ENCODE measurements at places on chromosomes 7 and 10.

DNA sequence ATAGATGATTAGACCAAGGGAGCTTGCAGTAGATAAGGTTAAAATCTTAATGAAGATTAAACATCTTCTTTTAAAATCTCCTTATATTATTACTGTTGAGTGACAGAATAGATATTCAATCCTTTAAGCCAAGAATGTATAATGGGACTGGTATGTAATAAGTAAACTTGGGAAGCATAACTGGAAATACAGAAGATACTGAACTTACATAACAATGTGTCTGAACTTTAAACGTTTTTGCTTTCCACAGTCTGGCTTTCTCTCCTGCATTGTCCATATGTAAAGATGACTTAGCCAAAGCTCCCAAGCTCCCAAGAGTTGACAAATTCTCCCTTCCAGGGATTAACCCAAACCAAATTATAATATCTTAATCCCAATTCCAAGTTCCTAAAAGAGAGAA, 129.8 kb downstream of the KCND2 start:
- no peak for DNase-seq

GRCh38 chr7:42479452-42479815, 242.4 kb upstream of the GLI3 start:
- no peak for DNase-seq

DNA sequence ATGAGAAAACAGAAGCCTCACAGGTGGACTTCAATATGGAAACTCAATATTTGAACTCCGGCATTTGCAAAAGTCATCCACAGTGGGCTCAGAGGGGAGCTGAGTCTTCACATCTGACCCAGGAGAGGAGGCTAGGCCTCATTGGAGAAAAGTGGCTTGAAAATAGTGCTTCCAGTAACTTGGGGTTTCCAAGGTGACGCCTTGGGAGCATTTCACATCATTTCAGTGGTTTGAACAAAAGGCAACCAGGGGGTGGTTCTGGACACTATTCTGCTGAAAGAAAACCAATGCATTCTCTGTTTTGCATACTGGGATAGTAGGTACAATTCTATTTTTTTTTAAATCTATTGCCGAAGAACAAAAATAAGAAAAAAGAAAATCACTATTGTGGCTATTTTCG, 599.2 kb upstream of the POM121L12 start:
- peak; percentile 2 for DNase-seq

- no peak for DNase-seq
Measured at GRCh38 chr10:130427216-130427722, 291.1 kb downstream of the GLRX3 start.

DNA sequence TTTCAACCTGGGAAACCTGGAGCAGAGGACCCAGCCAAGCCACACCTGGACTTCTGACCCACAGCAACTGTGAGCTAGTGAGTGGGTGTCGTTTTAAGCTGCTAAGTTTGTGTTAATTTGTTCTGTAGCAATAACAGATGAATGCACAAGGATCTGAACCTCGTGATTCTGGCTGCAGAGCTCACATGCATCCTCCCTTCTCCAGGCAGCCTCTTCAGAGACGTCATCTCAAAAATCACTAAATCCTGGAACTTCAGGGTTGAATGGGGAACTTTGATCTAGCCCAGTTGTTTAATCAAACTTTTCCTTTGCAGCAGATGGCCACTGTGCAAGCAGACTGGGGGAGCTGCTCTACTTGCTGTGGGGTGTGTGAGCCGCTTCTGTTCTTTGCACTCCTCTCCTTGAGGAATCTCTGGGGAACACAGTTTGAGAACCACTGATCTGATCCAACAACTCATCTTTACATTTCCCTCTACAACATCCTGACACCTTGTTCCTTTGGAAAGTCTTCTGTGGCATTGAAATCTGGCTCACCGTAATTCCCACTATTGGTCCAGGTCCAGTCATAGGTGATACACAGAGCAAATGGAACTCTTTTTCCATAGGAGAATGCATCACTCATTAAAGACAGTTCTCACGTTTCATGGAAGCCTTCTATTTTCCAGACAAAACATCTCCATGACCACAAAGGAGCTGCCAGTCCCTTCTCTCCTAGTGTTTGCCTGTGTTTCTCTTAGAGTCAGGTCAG, 90.3 kb downstream of the CHN2 start:
- DNase-seq: no peak

DNA sequence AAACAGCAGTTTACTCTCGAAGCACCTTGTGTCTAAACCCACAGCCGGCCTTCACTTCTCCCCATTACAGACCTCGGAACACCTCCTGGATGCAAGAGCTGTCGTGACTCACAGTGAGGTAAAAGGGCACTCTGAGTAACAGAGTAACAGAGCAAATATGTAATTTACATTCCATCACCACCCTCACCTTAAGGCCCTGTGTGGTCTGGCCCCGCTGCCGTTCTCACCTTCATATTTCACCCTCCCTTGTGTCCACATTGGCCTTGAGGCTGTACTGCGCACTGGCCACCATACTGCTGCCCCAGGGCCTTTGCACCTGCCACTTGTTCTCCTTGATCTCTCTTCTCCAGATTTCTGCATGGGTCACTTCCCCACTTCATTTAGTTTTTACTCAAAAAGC, 12.6 kb downstream of the FFAR4 start:
- no peak for DNase-seq

DNA sequence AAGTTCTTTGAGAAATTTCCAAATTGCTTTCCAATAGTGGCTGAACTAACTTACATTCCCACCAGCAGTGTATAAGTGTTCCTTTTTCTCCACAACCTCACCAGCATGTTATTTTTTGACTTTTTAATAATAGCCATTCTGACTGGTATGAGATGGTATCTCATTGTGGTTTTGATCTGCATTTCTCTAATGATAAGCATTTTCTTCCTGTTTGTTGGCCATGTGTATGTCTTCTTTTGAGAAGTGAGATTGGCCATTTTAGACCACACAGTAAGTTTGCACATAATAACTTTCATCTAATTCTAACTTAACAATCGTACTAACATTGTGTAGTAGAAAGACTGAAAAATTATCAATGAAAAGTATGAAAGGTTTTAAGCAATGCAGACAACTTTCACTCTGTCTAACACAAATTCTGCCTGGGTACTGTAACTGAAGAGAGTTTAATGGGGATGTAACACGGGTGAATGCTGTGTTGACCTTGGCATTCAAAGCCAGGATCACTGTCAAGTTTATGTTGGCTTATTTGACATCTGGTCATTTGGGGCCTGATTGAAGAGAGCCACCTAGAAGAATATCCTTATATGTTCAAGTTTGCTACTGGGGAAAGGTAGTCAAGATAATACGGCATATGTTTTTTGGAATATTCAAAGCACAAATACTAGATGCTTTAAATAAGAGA, 50.4 kb downstream of the FAM171A1 start:
- no peak for DNase-seq

GRCh38 chr10:18044976-18045720, 93.4 kb downstream of the SLC39A12 start:
- no peak for DNase-seq

DNA sequence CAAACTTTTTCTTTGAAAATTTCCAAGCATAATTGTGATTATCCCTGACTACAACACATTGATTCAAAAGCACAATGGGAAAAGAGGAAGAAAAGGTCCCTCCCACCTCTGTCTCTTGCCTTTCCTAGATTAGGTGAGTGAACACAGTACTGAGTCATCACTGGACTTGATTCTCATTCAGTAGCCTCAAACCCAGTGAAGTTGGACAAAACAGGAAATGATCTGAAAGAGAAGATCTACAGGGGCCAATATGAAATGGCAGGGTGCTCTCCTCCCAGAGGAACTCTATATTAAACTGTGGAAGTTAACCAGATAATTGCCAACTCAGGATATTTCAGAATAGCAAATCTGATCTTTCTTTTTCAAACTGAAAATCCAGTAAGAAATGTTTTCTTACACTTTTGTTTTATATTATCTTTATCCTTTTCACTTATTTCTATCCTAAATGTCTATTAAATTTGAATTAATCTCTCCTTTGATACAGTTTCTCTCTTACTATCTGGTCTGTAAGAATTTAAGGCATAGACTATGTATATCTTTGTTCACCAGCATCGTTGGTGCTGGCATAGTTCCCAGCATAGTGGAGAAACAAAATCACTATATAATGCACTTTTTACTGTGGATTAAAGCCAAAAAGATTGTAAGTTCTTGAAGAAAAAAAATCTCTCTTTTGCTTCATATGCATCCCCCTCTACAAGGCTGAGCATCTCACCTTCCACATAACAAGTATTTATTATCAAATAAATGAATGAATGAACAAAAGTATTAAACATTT, 41.4 kb upstream of the IKZF1 start:
- DNase-seq: no peak

GRCh38 chr10:110222641-110223297, 15.4 kb downstream of the MXI1 start:
- no peak for DNase-seq

- no peak for DNase-seq
Measured at GRCh38 chr10:34780818-34781380, 34.2 kb downstream of the PARD3 start.

GRCh38 chr7:41930538-41931262, 227.8 kb upstream of the INHBA start:
- no peak for DNase-seq

DNA sequence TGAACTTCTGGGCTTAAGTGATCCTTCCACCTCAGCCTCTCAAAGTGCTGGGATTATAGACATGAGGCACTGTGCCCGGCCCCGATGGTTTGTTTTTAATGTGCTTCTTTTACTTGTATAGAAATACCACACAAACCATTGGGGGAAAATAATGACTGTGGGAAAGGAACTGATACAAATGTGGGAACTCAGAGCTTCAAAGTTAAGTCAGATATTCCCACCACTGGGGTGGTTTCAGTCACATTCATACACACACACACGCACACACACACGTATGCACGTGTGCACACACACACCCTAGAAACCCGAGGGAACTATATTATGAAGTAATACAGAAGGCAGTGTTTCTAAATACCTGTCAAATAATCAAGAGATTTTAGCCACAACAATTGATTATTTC, 17.0 kb downstream of the CPA4 start:
- DNase-seq: no peak

GRCh38 chr10:123150271-123150985, 2.5 kb downstream of the HMX2 start:
- no peak for DNase-seq

GRCh38 chr10:81179805-81180452, 642.2 kb downstream of the SH2D4B start:
- DNase-seq: no peak

- peak; percentile 24 for DNase-seq
Measured at GRCh38 chr7:151705636-151706276, 171.2 kb downstream of the PRKAG2 start.

DNA sequence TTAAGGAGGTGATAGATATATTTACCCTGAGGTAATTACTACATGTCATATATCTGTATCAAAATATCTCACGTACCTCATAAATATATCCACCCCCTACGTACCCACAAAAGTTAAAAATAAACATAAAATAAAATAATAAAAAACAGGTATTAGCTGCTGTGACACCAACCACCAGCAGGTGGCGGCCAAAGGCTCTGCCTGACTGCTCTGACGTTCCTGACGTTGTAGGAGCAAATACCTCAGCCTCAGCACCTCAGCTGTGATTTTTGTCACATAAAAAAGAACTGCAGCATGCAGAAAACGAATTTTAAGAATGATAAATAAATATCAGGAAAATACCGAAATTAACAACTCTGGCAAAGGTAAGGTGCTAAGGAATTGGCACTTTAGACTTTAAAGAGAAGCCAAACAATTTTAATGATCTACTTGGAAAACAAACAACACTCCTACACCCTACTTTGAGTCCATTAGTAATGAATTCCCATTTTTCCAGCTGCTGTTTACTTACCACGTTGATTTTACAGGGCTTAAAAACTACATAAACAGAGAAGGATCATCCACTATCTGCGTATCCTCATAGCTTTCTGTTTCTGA, 125.4 kb upstream of the TARP start:
- DNase-seq: peak; percentile 16

DNA sequence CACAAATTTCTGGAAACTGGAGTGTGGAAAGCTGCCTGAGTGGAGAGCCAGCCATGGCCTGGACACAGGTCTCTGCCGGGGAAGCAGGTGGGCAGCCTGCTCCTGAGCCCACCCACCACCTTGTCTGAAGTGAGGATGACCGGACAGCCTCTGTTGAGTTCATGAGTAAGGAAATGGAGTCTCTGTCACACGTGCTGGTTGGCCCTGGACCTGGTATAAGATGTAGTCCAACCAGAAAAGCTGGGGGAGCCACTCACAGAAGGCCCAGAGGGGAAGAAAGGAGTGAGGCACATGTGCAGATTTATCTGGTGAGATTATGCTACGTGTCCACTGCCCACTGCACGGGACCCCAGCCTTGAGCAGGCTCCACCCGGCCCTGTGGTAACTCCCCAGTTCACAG, 383.5 kb downstream of the GRID1 start:
- DNase-seq: no peak

- DNase-seq: no peak
Measured at GRCh38 chr7:36659172-36659516, 65.2 kb downstream of the AOAH start.

- no peak for DNase-seq
Measured at GRCh38 chr10:51617576-51618235, 81.7 kb downstream of the CSTF2T start.

- no peak for DNase-seq
Measured at GRCh38 chr10:11379771-11380170, 231.7 kb downstream of the USP6NL start.

GRCh38 chr10:72389716-72390115, 35.0 kb upstream of the DNAJB12 start:
- DNase-seq: no peak

GRCh38 chr10:103512591-103513379, 19.3 kb downstream of the NEURL1 start:
- DNase-seq: no peak

- DNase-seq: no peak
Measured at GRCh38 chr7:123734498-123734897, 14.3 kb downstream of the WASL start.

DNA sequence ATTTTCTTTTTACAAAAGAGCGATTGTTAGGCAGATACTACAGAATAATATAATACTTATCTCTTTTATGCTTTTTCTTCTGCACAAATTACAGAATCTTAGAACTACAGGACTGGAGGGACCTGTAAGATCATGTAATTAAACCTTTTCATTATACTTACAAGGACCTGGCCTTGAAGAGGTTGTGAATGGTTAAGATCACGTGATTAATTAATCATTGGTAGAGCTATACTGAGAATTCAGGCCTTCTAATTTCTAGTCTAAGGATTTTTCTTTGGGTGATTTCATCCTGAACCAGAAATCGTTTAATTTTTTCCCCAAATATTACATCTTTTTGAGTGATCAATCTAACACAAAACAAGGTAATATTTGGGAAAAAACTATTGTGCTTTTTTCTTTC, 163.8 kb upstream of the SLC26A5 start:
- DNase-seq: no peak

GRCh38 chr7:143967398-143967797, 12.8 kb downstream of the OR2F1 start:
- DNase-seq: no peak

- no peak for DNase-seq
Measured at GRCh38 chr10:59913547-59914237, 7.3 kb upstream of the CCDC6 start.
